Cardiac fibroblast (primary cell): ENCODE measurements at places on chromosomes 1 and 21.

- peak; percentile 3 for DNase-seq
Observed at GRCh38 chr21:16040601-16041000, 310.8 kb downstream of the USP25 start.

DNA sequence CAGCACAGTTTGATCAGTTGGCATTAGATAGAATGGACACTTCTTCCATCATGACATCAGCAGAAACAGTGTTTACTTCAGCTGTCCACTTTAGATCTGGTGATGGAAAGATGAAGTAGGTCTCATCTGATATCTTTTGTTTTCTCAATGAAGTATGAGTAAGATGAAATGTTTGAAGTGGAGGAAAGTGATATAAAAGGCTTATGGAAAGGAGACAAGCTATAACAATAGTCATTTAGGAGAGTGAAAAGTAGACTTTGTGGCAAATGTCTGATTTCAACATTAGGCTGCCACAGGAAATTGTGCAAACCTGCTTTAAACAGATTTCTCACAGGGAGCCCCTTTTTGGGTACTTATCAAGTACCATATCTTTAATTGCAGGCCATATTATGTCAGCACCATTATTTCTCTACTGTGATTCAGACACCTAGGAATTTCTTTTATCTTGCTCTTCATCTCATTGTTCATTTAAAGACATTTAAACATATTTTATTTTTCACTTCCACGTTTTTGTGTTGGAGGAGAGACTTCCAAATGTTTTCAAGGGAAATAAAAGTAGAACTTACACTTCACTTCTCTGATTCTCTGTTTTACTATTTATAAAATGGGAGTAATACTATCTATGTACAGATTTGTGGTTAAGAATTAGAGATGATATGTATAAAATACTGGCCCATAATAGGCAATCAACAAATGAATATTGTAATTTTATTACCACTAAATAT is 18.1 kb downstream of the PDC start:
- DNase-seq: peak; percentile 67

DNA sequence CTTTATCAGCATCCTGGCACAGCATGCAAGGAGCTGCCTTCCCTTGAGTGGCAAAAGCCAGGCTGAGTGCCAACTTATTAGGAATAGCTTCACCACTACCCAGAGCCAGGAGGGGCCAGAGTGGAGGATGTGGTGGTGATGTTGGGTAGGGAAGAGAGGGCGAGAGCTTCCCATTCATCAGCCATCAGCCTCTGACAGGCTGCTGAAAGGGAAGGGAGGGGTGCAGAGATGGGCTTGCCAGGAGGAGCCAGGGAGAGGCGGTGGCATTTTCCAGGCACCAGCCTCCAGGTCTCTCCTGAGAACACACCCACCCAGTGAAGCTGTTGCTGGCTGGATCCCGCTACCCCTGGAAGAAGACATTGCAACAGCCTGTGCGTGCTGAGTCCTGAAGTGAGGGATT is 168.5 kb downstream of the ACTL8 start:
- DNase-seq: no peak

- DNase-seq: no peak
Observed at GRCh38 chr1:96060621-96061020, 661.0 kb upstream of the PTBP2 start.

- peak; percentile 22 for DNase-seq
Observed at GRCh38 chr1:81894867-81895266, 94.1 kb downstream of the ADGRL2 start.

DNA sequence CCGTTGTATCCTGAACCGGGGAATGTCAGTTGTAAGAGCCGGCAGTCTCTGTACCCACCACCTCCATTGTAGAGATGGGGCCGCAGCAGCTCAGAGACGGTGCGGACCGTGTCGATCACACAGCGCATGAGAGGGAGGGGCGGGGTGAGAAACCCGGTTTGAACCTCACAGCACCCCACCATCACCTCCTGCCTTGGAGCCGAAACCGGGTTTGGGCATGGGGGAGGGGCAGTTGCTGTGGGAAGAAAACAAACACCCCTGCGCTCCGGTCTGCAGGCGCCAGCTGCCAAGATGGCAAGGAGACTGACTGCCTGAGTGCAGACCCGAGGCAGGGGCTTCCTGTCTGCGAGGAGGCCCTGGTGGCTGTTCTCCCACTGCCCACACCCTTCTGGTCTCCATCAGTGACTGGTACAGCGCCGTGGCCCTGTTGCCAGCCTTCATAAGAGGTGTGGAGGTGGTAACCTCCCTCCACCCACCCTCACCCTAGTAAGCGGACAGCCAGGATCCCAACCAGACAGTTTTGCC is 69.2 kb upstream of the SSBP3 start:
- no peak for DNase-seq

DNA sequence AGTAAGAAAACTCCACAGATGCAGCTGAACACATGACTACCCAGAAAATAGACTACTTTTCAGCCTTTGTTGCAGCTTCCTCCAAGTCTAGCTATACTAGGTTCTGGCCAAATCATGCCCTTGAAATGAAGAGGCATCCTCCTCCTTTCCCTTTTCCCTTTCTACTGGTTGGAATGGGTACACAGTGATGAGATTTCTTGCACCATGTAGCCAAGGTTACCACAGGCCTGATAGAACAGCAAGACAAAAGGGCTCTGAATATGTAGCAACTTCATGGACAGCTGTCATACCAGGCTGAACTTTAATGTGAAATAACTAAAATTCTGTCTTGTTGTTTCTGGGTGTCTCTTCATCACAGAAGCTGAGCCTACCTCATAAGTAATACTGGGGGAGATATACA is 146.5 kb downstream of the PDE4B start:
- no peak for DNase-seq

- no peak for DNase-seq
Observed at GRCh38 chr1:101389547-101389929, 152.7 kb downstream of the S1PR1 start.

- no peak for DNase-seq
Observed at GRCh38 chr1:245869847-245870246, 637.2 kb downstream of the SMYD3 start.

- peak; percentile 54 for DNase-seq
Observed at GRCh38 chr1:171210355-171210754, 25.3 kb downstream of the FMO2 start.

- no peak for DNase-seq
Observed at GRCh38 chr1:47469390-47469759, 31.5 kb downstream of the FOXD2 start.

DNA sequence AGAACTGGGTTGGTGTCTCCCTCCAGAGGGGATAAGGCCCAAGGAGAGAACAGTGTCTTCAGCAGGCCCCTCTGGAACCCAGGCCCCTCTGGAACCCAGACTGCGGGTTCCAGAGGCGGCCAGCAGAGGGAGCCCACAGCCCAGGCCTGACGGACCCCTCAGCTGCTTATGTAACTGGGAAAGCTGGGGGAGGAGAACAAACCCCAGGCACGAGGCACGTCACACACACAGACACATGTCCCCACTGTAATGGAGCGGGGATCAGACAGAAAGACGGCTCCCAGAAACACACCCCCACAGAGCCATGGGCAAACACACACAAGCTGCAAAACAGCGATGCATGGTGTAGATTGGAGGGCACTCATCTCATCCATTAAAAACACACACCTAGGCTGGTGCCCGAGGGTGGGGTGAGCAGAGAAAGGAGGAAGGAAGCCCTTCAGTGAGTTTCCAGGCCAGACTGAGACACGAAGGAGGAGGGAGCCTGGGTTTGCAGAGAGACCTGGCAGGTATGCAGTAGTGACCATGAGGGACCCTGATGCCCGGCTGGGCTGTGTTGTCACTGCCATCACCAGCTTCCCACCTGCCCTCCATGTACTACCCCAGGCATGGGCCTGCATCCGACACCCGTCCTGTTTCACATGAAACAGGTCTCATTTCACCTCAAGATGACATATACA is 2.8 kb upstream of the IGSF8 start:
- peak; percentile 73 for DNase-seq

GRCh38 chr1:32881871-32882850 is 4.1 kb upstream of the HPCA start:
- DNase-seq: no peak

- no peak for DNase-seq
Observed at GRCh38 chr1:152873495-152873894, 4.6 kb upstream of the SMCP start.

GRCh38 chr1:44407430-44408211 is 2.6 kb downstream of the RNF220 start:
- no peak for DNase-seq

DNA sequence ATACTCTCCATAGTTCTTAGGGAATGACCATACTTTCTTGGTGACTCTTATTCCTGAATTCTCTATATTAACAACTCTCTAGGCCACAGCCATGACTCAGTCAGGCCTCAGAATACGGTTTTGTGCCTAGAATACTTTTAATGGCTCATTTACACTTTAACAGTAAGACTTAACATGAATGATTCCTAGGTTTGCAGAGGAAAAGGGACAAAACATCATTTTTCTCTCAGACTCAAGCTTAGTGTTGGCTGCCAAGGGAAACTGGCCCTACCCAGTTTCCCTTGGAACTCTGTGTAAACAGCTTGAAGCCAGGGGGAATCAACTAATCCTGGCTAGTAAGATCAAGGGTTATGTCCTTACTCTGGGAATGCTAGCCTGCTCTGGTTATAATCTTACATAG is 164.9 kb upstream of the PKN2 start:
- DNase-seq: no peak
